Ammon's horn (tissue), 1 donor: ENCODE measurements at places on chromosomes 4 and X.
A peak's percentile ranks its signal among the peaks of the same experiment; 100 is the strongest.

DNA sequence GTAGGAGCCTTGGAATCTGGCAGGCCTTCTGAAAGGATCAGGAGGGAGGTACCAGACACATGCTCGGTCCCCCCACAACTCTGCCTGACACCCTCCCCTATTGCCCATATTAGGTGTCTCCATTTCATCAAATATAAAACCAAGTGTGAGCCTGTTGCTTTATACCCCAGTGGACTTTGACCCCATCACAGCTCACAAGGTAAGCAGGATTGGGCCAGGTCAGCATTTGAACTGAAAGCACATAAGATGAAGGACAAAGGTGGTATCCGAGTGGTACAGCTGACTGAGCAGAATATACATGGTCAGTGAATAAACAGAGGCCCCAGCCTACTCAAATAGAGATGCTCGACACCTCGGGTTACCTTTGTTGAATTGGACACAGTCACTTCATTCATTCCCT is 20.0 kb downstream of the SLC25A43 start:
- DNase-seq = no peak

- DNase-seq = no peak
Measured at GRCh38 chrX:104335756-104336155, 81.0 kb upstream of the ESX1 start.

GRCh38 chrX:134604701-134605311 is 53.5 kb downstream of the PLAC1 start:
- no peak for DNase-seq

GRCh38 chrX:43644124-43644701 is 11.9 kb upstream of the MAOA start:
- no peak for DNase-seq

DNA sequence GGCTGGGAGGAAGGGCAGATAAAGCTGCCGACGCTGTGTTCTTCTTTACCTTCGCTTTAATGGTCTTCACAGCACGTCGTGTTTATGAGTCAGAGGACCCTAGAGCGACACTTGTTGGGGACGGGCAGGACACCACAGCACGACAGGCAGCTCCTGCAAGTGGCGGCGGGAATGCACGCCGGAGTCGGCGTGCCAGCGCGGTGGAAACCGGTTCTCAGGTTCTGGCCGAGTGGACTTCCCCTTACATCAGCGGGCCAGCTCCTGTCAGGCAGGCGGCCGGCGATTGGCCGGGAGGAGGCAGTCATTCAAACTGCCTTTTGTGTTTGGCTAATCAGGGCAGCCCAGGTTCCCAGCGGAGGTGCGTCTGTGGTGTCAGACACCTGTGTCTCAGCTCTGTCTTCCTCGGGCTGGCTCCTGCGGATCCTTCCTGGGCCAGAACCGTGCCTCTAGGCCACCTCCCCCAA is 150.9 kb downstream of the SHROOM3 start:
- peak; percentile 36 for DNase-seq
